CD4-positive, alpha-beta T cell treated with Interleukin-4 for 4 hours (primary cell): ENCODE measurements at places on chromosomes 4 and X.
A peak's percentile ranks its signal among the peaks of the same experiment; 100 is the strongest.

- DNase-seq: no peak
These were observed 1394.2 kb upstream of the DIAPH2 start for GRCh38 chrX:95290455-95290854.

DNA sequence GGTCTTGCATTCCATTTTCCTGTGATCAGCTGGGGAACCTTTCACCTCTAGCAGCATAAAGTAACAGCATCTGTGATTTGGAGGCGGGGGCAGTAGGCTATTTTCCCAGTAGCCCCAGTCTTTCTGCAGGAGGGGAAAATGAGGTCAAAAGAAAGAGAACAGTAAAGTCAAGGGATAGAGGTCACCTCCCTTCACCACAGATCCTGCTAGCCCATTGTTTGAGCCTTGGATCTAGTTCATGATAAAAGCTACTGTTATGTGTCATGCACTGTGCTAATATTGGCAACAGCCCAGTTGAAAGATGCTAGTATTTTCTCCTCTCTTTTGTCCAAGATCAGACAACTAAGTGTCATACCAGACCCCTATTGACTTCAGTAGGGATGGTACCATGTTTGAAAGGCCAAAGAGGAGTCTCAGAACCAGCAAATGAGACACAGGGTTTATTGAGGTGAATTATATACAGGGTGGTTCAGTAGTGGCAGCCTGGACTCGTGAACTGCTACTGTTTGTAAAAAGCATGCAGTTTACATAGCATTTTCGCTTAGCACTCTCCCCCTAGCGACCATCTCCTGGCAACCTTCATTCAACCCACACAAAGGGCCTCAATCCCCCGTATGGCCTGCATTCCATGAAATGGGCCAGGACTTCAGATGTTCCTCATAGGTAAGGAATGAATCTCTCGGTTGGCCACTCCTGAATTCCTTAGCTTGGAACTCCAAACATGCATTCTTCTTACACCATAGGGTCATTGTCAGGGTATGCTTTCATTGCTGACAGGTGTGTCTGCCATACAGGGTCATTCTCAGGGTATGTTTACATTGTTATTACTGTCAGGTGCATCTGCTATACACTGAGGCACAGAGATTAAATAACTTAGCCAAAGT is 170.0 kb upstream of the FRMPD4 start:
- DNase-seq: no peak

DNA sequence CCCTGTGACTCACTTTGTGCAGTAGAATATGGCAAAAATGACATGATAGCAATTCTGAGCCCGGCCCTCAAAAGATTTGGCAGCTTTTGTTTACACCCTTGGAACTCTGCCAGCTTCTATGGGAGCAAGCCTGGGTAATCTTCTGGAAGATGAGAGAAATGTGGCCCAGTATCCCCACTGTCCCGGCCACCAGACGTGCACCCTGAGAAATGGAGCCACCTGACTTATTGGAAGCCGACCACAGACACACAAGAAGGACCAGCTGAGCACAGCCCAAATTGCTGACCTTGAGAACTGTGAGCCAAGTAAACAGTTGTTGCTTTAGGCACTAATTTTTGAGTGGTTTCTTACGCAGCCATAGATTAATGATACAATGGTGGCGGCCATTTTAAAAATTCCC is 197.0 kb downstream of the STIM2 start:
- no peak for DNase-seq

GRCh38 chr4:88661739-88662138 is 35.9 kb downstream of the NAP1L5 start:
- no peak for DNase-seq

DNA sequence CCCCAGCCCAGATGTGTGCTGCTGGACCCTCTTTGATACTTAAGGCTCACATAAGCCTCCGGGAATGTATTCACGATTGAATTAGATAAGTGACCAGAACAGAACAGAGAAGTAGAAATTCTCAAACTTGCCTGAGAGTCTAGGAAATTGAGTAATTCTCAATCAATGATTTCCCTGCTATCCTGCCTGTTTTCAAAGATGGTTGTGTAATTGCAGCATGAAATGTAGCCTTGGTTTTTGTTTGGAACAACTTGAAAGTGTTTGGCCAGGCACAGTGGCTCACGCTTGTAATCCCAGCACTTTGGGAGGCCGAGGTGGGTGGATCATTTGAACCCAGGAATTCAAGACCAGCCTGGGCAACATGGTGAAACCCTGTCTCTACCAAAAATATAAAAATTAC is 41.2 kb downstream of the TNIP2 start:
- DNase-seq: no peak

- DNase-seq: peak; percentile 10
These were observed 44.0 kb downstream of the SLC25A5 start for GRCh38 chrX:119512146-119512800.
